ENCODE measurements at places on chromosomes 4 and X.

DNA sequence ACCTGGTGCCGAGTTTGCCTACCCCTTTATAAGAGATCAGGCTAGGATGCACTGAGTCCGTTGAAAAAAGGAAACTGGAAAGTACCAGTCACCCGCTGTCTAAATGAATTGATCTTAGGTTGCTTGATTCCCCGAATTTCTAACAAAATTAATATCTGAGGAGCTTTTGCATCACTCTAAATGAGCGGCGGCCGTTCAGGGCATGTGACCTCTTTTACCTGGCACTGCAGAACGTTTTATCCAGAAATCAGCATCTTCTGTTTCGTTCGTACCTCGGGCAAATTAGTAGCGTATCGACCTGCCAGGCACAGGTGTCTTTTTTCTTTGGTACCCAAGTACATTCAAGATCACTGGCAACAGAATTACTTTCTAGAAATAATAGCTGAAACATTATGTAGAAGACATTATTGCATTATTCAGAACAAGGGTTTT, 876 bp downstream of the KLHL2 start:
- DNase-seq = no peak

DNA sequence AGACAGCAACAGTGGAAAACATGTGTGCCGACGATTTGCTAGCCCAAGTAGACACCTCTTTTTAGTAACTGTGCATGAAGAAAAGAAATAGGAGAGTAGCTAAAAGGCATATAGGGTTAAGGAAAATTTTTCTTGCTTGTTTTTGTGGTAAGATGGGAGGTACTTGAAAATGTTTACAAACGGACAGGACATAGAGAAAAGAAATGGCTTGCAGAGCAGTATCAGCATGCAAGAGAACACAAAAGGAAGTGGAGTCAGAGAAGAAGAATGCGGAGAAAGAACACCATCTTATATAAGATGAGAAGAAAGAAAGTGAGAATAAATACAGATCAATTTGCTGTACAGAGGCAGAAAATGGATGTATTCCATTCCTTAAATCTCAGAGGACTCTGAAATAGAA, 263.7 kb upstream of the ETNPPL start:
- no peak for DNase-seq

DNA sequence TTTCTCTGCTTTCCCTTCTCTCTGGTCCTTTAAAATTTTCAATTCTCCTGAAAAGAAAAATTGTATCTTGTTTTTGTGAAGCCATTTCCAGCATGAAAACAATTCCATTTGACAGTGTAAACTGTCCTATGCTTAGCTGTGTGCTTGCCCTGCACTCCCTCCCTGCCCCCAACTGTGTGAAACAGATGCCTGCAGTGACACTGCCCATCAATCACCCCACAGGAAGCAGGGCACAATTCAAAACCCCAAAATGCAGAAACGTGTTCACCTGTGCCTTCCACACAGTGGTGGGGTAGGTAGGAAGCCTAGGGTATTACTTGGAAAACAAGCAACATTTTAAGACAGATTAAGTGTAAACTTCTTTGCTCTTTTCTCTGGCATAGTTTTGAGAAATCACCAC, 6.2 kb upstream of the FHDC1 start:
- DNase-seq = no peak

DNA sequence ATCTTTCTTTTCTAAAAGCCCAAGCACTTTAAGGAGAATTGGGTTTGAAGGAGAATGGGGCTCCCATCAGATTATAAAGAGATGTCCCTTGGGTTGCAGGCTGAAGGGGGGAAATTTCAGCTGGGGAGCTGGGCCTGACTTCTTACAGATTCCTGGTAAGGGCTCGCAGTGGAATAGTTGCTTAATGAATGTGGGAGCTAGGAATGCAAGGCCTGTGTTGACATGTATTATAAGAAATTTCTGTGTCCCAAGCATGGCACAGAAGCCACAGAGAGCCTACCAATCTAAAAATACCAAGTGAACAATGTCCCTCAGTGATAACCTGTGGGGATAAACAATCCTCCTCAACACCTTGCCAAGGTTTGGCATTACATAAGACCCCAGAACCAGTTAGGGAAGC, 39.3 kb upstream of the WNK3 start:
- no peak for DNase-seq

GRCh38 chr4:173370130-173370476, 651 bp upstream of the SAP30 start:
- peak; percentile 63 for DNase-seq

GRCh38 chr4:102444752-102445151, 56.4 kb upstream of the NFKB1 start:
- no peak for DNase-seq

DNA sequence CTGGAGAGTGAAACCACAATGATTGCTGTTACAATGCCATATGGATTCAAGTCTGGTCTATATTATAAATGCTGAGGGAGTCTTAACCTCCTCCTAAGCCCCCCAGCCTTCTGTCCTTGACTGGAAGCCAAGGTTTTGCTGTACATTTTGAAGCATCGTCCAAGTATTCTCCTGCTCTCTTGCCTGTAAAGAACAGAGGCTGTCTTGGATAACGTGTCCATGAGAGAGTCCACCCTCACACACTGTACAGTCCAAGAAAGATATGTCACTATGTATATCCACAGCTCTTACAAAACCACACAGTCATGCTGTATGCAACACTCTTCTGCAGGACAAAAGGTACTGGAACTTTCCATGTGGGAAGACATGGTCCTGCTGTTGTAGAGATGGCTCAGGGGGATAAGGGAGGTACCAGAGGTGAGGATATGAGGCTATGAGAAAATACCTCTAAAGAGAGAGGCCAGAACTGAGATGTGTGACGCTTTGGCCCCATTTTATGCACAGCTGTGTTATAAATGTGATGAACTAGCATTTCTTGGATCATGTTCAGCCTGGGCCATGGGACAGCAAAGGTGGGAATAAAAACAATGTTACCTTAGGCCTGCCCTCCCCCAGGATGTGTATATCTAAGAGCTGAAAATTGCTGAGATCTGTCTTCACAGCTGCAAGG, 678.6 kb downstream of the IQCM start:
- no peak for DNase-seq

- no peak for DNase-seq
Observed at GRCh38 chr4:143183513-143184216, 1.1 kb upstream of the USP38 start.

GRCh38 chr4:129109965-129110824, 14.2 kb downstream of the C4orf33 start:
- no peak for DNase-seq

GRCh38 chr4:123503698-123504363, 107.2 kb downstream of the SPRY1 start:
- no peak for DNase-seq

DNA sequence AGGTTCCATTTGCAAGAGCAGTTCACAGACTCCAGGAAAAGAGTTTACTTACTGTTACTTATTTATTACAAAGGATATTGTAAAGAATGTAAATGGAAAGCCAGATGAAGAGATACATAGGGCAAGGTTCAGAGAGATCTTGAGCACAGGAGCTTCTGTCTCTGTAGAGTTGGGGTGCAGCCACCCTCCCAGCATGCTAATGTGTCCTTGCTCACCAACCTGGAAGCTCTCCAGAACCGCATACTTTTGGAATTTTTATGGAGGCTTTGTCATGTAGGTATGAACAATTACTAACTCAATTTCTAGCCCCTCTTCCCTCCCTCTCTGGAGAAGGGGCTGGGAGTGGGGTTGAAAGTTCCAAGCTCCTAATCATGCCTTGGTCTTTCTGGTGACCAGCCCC, 857.2 kb downstream of the RPA4 start:
- DNase-seq = no peak

- DNase-seq = no peak
Observed at GRCh38 chr4:66023061-66023460, 352.8 kb upstream of the EPHA5 start.

DNA sequence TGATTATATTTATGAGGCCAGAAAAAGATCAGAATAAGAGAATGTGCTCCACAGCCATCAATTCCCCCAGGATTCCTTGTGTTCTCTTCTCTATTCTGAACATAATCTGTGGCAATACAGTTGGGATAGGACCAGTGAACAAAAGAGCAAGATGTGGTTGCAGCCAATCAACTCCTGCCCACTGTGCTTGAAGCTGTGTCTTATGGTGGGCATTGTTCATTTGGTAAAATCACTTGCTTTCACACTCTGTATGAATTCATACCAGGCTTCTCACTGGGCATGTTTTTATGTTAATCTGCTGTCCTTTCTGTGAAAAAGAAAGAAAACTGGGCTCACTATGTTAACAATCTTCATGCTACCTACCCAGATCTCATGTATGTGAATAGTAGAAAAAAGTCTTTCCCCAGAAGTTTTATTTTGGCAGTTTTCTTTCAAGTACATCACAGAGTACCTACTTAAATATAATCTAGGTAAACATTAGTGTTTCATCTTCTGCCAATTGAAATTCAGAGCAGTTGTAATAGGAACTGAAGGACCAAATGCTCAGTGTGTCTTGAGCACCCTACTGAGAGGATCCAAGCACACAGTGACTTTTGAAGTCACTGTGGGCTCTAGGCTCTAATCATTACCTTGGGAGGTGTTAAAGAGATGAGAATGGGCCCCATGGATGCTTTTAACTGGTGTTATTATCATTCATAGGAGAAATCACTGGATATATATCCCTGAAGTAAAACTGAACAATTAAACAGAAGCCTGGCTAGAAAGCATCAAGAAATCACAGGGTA, 429.2 kb upstream of the TRAM1L1 start:
- DNase-seq = no peak

DNA sequence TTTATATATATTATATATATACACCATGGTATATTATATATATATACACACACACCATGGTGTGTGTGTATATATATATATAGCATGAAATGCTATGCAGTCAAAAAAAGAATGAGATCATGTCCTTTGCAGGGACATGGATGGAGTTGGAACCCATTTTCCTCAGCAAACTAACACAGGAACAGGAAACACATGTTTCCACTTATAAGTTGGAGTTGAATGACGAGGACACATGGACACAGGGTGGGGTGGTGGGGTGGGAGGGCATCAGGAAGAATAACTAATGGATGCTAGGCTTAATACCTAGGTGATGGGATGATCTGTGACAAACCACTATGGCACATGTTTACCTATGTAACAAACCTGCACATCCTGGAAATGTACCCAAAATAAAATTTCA, 293.6 kb upstream of the NDST3 start:
- no peak for DNase-seq

DNA sequence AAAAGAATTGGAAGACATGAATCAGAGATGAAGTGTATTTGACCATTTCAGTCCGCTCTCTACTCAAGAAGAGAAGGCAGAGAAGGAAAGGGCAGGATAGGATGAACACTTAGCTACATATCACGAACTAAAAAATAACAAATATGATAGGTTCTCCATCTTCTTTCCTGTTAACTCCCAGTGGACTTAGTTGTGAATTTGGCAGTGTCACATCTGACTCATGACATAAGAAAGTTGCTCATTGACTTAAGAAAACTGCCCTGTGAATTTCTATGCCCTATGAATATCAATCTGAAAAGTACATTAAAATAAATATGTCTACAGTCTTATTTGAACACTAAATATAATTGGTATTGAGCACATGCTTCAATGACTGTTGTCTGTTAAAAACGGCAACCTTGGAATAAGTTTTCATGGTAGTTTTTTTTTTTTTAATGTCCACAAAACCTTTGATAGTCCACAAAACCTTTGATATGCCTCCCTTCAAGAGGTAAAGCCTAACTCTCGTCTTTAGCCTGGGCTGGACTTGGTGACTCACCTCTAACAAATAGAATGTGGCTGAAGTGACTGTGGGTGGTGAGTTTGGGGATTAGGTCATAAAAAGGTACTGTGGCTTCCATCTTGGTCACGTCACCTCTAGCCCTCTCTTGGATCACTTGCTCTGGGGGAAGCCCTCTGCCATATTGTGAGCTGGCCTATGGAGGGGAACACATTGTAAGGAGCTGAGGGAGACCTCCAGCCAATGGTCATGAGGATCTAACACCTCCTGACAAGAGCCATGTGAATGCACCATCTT, 184.7 kb upstream of the S100G start:
- DNase-seq = no peak

DNA sequence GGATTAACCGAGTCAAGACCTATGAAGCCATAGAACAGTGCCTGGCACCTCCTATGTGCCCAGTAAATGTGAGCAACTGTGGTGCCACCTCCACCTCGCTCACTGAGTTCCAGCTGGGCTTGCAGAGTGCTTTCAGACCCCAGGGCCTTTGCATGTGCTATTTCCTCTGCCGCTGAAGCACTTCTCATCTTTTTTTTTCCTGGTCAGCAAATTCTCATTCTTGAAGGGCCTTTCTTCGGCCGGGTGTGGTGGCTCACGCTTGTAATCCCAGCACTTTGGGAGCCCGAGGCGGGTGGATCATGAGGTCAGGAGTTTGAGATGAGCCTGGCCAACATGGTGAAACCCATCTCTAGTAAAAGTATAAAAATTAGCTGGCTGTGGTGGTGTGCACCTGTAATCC, 76.5 kb downstream of the MSX1 start:
- DNase-seq = no peak

- no peak for DNase-seq
Observed at GRCh38 chr4:133921280-133922195, 280.1 kb downstream of the PABPC4L start.

GRCh38 chrX:70455366-70456202, 10.9 kb downstream of the DLG3 start:
- DNase-seq = no peak

DNA sequence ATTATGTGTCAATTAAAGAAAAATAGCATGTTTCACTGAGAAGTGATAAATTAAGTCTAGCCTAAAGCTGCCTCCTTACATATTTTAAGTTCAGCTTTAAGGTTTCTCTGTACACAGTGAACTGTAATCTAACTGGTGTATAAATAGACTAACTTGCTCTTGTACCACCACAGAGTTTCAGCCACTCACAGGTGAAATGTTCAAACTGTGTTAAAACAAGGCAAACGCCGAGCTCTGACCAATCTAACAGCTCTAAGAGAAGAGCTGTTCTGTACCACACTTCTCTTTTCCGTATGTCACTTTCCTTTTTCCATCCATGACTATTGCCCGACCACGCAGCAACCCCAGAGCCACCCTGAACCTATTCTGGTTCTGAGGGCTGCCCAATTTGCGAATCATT, 64.5 kb downstream of the DCHS2 start:
- no peak for DNase-seq

DNA sequence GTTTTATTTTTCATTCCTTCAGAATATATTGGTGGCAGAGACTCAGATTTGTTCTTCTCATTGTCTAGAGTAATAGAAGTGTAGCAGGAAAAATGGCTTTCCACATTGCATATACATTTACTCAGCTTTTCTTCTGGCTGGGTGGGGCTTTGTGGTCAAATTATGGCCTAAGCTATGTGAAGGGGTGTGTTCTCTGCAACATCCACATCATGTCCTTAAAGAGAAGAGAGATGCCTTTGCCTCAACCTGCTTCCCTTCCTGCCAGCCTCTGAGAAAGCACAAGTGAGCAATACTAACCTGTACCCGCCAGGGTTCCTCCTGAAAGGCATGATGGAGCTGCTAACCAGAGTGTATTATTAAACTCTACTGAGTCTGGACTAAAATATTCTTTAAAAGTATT, 695.6 kb upstream of the FAM241A start:
- no peak for DNase-seq

- DNase-seq = peak; percentile 4
Observed at GRCh38 chr4:104064646-104065577, 345.1 kb upstream of the TACR3 start.
